ENCODE measurements at places on chromosomes 3 and 15.
A peak's percentile ranks its signal among the peaks of the same experiment; 100 is the strongest.

- no peak for DNase-seq
These were observed 30.4 kb downstream of the SNRPN start for GRCh38 chr15:24985224-24985623.

DNA sequence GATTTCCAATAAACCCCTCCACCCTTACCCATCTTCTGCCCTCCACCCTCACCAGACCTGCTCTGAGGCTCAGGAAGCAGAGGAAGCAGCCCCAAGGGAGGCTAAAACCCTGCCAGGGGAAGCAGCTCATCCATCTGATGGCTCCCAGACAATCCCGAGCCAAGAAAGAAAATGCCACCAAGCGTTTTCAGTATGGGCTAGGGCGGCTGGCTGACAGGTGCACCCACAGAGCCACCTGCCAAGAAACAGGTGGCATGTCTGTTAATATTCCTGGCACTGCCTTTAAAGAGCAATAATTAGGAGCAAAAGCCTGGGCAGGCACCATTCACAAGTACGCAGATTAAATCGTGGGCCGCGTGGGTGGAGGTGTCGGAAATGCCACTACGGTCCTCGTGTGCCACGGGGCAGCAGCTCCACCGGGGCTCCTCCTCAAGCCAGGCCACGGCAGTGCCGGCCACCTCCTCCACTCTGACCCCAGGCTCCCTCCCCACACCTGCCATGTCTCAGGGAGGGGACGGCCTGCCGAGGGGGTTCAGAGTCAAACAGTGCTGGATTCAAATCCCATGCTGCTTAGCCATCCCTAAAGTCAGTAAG lies 23.9 kb upstream of the GRIP2 start:
- DNase-seq = no peak

DNA sequence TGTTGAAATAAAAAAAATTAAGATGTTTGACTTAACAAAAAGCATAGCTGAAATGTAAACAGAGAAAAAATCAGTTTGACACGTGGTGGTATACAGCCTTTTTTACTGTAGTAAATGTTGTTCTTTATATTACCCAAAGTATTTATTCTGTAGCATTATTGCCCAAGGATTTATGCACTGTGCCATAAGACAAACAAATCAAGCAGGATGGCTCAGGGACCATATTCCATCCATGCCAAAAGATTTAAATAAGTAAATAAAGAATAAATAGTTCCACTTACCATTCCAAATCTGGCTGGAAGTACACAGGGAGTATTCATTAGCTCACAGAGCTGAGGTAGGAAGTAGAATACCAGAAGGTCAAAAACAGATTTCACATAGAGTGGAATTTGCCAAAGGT lies 666.7 kb upstream of the CADM2 start:
- no peak for DNase-seq

- no peak for DNase-seq
These were observed 14.7 kb downstream of the SLC6A1 start for GRCh38 chr3:11006986-11007933.

DNA sequence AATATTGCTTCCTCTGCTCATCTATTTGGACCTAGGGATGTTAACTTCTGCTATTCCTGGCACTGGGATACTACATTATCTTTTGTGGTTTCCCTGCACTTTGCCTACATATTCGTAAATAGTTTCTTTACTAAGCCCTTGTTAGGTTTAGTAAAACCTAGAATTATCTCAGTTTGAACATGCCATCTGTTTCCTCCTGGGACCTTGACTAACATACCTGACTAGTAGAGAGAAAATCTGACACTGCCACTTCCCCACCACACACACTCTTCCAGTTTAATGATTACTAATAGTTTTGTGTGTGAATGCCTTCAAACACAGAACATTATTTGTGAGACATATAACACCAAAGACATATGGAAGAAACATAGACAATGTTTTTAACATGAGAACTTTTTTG lies 28.2 kb upstream of the SOX2 start:
- DNase-seq = no peak

DNA sequence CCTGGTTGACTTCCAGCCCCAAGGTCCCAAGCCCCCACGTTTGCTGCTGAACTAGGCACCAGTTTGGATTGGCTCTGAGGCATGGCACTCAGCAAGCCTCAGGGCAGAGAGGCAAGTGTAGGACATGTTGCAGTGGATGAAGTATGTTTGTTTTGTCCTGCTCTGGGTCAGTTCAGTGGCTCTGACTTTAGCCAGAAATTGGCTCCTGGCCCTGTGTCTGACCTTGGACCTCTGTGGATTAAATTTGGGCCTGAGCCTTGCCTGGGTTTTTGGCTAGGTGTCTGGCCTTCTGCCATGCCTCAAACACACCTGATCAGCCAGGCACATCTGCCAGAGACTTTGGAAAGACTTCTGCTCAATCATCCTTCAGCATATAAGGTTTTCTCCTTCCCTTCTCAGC lies 3.6 kb upstream of the MRAS start:
- DNase-seq = no peak

DNA sequence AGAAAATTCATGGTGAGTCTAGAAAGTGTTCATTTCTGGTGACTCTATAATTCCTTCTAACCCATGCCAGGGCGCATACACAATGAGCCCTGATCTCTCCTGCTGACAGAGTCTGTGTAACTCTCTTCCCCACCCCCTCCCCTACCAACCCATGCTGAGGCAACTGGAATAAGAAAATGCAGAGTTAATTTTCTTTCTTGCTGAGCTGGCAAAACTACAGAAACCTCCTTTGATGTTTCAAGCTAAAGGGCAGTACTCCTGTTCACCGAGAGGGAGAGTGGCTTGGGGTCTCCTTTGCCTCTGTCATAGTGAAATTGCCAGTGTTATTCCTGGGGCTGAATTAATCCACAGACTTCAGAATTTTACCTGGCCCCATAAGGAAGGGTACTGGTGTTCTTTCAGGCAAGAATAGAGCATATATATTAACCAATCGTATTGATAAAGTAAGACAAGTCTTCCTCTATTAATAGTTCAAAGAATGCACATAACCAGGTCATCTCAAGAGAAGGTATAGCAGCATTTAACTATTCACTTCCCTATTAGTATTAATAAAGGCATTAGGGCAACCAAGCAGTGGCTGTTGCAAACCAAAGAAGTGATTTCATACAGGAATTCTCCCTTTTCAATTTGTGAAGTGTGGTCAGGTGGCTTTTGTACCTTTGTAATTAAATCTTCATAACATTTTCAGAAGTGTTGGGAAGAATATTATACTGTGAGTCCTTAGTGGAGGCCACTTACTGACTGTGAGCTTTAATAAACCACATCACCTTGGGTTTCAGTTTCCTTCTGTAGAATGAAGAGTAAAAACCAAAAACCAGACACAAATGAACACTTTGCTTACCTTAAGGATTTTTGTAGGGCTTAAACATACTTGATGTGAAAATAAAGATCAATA lies 4.1 kb downstream of the GAP43 start:
- no peak for DNase-seq

- no peak for DNase-seq
These were observed 324.7 kb upstream of the RGMA start for GRCh38 chr15:93413745-93414144.

GRCh38 chr3:111338059-111338698 lies 203.8 kb upstream of the CD96 start:
- DNase-seq = peak; percentile 34

GRCh38 chr15:34927726-34928125 lies 41.8 kb downstream of the AQR start:
- no peak for DNase-seq

GRCh38 chr15:55151631-55152030 lies 45.1 kb downstream of the RSL24D1 start:
- DNase-seq = no peak

DNA sequence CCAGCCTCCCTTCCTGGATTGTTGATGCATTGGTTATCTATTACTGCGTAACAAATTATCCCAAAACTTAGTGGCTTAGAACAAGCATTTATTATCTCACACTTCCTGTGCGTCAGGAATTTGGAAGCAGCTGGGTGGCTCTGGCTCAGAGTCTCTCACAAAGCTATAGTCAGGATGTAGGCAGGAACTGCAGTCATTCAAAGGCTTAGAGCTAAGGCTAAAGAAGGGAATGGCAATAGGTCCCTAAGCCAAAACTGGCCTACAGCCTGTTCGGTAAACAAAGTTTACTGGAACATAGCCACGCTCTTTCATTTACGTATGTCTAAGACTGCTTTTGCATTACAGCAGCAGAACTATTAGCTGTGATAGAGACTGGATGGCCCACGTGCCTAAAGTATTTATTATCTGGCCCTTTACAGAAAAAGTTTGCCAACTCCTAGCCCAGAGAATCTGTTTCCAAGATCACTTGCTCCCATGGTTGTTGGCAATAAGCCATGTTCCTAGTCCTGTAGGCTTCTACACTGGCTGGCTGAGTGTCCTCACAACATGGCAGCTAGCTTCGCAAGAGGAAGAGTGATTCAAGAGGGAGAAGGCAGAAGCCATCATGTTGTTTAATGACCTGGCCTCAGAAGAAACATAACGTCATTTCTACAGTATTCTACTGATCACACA lies 132.4 kb downstream of the SNRK start:
- no peak for DNase-seq

DNA sequence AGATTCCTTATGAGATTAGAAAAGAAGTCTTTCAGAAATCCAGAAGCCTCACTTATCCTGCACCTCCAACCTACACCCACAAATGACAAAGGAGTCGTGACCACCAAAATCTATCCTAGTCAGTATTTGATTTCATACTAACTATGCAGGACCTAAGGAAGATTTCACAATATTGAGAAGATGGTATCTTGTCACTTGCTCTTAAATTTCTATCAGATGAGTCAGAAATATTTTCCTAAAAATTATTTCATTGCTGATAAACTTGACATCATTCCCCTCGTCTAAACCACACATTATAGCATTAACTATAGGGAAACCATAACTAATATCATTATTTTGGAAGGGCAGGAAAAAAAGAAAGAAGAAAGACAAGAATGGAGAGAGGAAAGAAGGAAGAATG lies 138.0 kb upstream of the THBS1 start:
- no peak for DNase-seq

GRCh38 chr15:65940618-65940909 lies 71.3 kb downstream of the RAB11A start:
- DNase-seq = no peak

- no peak for DNase-seq
These were observed 150.9 kb upstream of the MCTP2 start for GRCh38 chr15:94080416-94080815.

GRCh38 chr3:46293991-46294833 lies 52.0 kb downstream of the CCR3 start:
- DNase-seq = no peak

- no peak for DNase-seq
These were observed 30.5 kb downstream of the DUT start for GRCh38 chr15:48361685-48362084.

DNA sequence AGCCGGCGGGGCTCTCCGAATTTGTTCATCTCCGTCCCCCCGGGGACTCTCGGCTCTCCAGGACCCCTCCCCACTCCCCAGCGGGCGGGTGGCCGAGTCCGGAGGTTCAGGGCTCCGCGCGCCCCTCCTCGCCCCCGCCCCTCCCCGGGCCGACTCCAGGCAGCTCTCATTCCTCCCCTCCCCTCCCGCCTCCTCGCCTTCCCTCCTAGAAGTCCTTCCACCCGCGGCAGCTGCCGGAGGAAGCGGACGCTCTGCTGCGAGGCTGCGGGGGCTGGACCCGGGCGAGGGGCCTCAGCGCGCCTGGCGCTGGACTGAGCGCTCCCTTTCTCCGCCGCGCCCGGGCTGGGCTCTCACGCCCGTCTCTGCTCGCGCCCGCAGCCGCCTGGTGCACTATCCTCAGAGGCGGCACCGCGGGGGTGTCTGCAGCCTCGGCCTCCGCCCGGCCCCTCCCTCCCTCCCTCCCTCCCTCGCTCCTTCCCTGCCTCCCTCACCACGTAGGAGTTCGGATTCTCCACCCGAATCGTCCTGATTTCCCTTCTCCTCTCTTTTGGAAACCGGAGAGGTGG lies at the start of gene ROBO2:
Gene ROBO2 (plus strand): TSS at position 494 of the 566 bp plus-strand sequence. CDS start 687 bp downstream, outside the sequence.
- peak; percentile 77 for DNase-seq

- no peak for DNase-seq
These were observed 14.8 kb upstream of the ZNF639 start for GRCh38 chr3:179308001-179308400.

GRCh38 chr3:177842743-177843734 lies 645.8 kb upstream of the TBL1XR1 start:
- DNase-seq = no peak

GRCh38 chr3:99126316-99126715 lies 224.8 kb upstream of the DCBLD2 start:
- DNase-seq = no peak

DNA sequence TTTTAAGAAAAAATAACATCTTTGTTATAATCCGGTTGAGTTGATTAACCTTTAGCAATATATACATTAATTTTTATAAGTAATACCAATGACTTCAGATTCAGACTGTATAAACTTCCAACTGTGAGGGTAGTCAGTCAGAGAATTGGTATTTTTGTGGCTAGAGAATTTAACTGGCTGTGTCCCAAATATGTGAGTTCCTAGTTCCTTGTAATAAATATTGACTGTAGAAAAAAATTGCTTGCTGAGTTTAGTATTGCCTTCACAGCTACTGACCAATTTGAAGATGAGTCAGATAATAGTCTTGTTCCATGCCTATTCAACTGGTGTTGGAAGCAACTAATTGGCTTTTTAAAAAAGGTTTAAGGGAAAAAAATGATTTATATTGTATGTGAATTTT lies 210.8 kb downstream of the GAP43 start:
- DNase-seq = no peak

DNA sequence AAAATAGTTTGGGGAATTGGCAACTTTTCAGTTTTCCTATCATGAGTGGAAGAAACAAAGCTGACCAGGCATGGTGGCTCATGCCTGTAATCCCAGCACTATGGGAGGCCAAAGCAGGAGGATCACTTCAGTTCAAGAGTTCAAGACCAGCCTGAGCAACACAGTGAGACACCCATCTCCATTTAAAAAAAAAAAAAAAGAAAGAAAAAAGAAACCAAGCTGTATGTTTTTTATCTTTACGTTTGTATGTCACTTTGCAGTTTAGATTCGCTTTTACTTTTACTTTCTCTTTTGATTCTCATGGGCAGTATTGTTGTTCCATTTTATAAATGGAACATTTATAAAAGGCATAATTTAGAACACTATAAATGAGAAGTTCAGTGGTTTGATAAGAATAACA lies 31.2 kb upstream of the TNIK start:
- no peak for DNase-seq

Data from ovary (tissue), 10 donors.